ENCODE measurements at places on chromosomes 16 and 17.

- DNase-seq: peak; percentile 18
Measured at GRCh38 chr17:56325313-56326000, 172.2 kb downstream of the ANKFN1 start.

DNA sequence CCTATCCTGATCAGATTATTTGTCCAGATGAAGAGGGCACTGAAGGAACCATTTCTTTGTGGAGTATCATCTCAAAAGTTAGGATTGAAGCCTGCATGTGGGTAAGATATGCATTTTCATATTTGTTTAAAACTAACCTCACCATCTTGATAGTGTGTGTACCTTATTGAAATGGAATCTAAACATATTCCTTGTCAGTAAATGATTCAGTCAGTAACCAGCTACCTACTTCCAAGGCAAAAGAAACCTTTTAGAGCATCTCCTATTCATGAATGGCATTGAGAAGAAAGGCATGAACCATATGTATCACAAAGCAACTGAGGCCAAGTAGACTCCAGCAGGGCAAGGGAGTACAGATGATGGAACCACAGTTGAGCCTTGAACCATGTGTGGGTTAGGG, 57.6 kb downstream of the VMP1 start:
- no peak for DNase-seq

- DNase-seq: no peak
Measured at GRCh38 chr16:11251525-11252481, 4.2 kb downstream of the SOCS1 start.

DNA sequence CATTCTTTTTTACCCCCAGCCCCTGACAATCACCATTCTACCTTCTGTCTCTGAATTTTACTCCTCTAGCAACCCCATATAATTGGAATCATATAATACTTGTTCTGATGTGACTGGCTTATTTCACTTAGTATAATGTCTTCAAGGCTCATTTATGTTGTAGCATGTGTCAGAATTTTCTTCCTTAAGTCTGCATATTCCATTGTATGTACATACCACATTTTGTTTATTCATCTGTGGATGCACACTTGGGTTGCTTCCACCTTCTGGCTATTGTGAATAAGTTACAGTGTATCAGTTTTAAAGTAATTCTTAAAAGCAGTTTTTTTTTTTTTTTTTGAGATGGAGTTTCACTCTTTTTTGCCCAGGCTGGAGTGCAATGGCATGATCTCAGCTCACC, 24.7 kb upstream of the PPM1E start:
- no peak for DNase-seq

DNA sequence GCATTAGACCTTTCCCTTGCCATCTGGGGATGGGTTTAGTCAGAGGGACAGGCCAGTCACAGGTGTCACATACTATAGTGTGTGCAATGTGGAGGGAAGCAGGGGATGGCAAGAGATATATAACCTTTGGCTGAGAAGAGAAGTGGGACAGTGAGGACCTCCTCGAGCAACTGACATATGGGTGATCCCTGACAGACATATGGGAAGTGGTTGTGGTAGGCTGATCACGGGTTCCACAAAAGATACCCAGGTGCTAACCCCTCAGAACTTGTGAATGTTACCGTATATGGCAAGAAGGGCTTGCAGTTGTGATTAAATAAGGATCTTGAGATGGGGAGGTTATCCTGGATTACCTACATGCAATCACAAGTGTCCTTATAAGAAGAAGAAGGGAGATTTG, 188.1 kb upstream of the MPHOSPH6 start:
- no peak for DNase-seq

- DNase-seq: peak; percentile 79
Measured at GRCh38 chr16:72371307-72372086, 199.5 kb upstream of the PMFBP1 start.

GRCh38 chr16:84044118-84044488, 1.5 kb upstream of the SLC38A8 start:
- peak; percentile 31 for DNase-seq

DNA sequence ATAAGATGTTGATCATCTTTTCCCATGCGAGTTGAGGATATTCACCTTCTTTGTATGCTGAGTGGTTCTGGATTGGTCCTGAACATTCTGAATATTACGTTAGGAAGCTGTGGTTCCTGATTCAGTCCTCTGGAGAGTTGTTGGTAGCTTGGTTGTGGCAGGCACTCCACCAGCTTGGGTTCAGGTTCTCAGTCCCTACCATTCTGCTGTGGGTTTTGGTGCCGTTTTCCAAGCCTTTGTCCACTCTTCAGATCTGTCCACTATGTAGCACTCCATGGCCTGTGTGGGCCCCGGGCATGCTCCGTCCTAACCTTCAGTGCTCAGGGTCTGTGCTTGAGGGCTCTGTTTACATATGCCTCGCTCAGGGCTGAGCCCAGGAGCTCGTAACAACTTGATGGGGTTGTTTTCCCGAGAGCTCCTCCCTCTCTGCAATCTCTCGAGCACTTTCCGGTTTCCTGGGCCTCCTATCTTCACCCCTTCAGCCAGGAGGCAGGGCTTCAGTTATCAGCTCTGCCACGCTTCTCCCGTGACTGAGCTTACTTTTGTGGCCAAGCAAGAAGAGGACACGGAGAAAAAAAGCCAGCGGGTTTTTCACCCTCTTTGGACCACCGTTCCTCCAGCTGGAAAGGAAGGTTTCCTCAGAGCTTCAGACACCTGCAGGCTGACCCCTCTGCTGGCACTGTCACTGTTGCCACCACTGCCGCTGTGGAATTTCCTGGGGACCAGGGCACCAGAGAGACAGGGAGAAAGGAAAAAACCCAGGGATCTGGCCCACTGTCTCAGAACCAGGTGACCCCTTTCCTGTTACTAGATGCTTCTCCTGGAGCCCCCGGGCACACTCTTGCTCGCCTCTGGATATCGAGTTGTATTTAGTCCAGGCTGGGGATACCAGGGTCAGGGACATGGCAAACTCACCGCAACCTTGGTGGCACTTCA, 19.6 kb downstream of the KIAA0513 start:
- peak; percentile 40 for DNase-seq

GRCh38 chr16:27712251-27712711, 162.3 kb downstream of the KATNIP start:
- no peak for DNase-seq

DNA sequence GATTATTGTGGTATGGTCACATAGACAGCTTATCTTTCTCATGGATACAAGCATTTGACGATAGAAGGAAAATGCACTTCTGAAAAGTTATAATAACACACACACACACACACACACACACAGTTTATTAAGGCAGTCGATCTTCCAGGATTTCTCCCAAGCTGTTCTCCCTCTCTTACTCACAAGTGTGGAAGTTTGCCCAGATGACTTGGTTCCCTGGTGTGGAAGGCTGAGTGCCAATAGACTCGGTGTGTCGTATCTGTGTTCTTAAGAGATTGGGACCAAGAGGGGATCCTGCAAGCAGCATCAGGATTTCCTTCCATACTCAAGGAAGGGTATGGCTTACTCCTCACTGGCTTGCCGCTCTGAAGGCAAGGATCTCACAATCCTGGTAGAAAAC, 279.6 kb downstream of the HS3ST3B1 start:
- DNase-seq: no peak

GRCh38 chr17:48523010-48523409, 7.8 kb downstream of the HOXB1 start:
- no peak for DNase-seq

DNA sequence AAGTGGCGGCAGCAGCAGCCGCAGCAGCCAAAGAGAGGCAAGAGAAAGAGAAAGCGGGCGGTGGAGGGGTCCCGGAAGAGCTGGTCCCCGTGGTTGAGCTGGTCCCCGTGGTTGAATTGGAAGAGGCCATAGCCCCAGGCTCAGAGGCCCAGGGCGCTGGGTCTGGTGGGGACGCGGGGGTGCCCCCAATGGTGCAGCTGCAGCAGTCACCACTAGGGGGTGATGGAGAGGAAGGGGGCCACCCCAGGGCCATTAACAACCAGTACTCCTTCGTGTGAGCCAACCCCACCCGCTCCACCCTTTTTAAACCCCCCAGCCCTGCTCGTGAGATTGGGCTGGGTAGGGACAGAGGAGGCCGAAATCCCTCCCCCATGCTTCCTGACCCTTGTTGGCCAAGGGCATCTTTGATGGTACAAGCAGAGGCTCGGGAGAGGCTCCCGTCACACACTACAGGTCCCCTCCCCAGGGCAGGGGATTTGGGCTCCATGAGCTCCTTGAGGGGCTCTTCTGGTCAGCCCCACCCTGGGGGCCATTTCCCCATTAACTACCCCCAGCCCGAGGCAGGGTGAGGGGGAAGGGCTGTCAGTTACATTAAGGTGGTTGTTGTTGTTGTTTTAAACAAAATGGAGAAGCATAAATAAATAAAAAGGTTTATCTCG, 4.6 kb upstream of the ATP2A1 start:
- DNase-seq: no peak

DNA sequence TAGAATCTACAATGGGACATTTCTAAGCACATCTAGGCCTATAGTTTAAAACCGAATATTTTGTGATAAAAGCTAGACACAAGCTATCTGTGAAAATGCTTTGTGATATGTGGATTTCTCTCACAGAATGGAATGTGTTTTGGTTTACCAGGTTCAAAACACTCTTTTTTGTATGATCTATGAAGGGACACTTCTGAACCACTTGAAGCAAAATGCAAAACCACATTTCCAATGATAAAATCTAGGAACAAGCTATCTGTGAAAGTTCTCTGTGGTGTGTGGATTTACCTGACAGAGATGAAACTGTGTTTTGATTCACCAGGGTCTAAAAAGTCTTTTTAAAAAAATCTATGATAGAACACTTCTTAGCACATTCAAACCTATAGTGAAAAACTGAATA, 2192.4 kb downstream of the TP53TG3F start:
- no peak for DNase-seq

DNA sequence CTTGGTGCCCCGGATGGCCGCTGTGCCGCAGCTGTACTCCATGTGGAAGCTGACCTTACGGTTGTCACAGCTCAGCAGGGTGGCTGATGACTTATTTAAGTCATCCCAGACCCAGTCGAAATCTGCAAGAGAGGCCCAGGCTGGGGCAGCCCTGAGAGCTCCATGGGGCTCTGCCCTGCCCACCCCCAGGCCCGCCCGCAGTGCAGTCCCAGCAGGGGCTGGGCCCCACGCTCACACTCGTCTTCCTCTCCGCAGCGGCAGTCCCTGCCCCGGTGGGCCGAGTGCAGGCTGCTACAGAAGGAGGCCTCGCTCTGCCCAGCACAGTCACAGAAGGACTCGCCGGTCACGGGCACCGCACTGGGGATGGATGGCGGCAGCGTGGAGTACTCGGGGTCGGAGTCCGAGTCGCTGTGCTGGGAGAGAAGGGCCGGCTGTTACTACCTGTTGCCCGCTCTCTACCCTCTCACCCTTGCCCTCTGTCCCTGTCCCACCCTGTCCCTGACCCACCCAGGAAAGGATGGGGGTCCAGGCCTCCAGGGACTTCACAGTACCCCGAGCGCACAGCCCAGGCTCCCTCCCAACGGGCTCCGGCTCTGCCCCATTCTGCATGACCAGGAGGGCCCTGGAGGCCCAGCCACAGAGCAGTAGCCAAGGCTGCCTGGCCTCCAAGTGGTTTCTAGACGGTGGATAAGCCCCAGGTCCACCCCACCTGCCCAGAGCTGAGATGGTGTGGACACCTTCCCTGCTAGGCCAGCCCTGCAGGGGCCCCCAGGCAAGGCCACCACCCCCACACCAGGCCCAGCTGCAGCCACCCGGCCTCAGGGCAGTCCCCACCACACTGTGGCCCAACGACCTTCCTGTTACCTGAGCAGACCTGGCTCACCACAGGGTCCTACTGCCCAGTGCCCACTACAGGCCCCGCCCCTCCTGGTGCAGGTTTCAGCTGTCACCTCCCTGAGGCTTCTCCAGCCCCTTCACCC, 3.9 kb downstream of the SPSB3 start:
- DNase-seq: peak; percentile 49

GRCh38 chr16:66166490-66166889, 200.0 kb upstream of the CDH5 start:
- DNase-seq: no peak

DNA sequence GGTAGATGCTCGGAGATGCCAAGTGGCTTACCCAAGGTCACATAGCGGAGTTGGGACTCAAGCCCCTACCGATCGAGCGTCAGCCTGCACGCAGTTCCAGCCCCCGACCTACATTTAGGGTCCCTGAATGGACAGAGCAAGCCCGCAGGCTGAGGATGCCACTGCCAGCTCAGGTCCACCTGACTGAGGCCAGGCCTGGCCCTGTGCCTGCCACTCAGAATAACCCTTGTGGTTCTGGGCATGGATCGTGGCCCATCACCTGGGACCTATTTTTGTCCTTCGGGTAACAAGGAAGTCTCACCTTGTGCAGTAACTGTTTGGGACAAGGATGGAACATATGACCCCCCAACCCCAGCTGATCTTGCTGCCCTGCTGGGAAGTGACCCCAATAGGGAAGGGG, 17.1 kb downstream of the CDH16 start:
- peak; percentile 88 for DNase-seq

- no peak for DNase-seq
Measured at GRCh38 chr16:84450176-84450865, 54.1 kb downstream of the MEAK7 start.

- DNase-seq: no peak
Measured at GRCh38 chr16:12729448-12729847, 74.2 kb downstream of the CPPED1 start.

- no peak for DNase-seq
Measured at GRCh38 chr17:28686296-28686695, 24.3 kb downstream of the SUPT6H start.

- DNase-seq: no peak
Measured at GRCh38 chr17:76562734-76563148, 22.9 kb downstream of the PRCD start.

DNA sequence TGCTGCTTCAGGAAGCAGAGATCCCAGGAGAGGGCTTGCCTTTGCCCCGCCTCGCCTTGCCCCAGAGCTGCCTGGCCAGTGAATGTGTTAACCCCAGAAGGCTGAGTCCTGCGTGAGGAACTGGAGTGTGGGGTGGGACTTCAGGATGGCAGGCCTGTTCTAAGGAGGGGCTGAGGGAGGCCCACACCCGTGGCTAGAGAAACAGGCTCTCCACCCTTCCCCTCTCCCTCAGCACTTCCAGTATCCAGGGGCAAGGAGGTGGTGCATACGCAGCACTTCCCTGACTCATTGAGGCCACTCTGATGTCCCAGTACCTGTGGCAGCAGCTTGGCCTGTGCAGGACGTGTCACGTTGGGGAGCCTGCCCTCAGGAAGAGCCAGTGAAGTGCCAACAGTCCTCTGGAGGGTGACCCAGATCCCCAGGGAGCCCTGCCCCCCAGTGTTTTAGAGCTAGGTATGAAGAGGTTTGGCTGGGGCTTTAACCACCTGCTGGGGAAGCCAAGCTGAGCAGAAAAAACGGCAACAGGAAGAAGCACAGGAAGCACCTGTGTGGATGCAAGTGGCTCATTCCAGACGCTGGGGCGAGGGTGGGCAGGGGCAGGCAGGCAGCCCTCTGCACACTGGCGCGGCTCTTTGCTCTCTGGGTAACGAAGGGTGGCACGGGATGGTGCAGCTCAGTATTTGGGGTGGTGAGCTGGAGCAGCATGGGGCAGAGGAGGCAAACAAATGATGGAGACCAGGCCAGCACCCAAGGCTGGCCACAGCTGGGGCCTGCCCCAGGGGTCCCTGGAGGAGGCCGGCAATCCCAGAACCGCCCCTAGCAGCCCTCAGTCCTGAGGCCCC, 14.7 kb upstream of the CTCF start:
- DNase-seq: no peak

- DNase-seq: no peak
Measured at GRCh38 chr16:56683424-56684172, 1.3 kb downstream of the MT1X start.

GRCh38 chr17:49545806-49546545, 29.7 kb upstream of the NXPH3 start:
- DNase-seq: no peak

GRCh38 chr17:64506201-64506575, at the start of gene DDX5:
Gene DDX5, minus strand, starts transcription at chr17:64506289. Its CDS starts 170 bp downstream, at chr17:64506119.
- DNase-seq: no peak

Measured in kidney (tissue), 22 donors.